ENCODE measurements at places on chromosomes 6 and 20.

- DNase-seq, result no peak
Measured at GRCh38 chr6:112188906-112189305, 65.5 kb downstream of the LAMA4 start.

GRCh38 chr6:22828179-22829062 lies 259.1 kb downstream of the HDGFL1 start:
- no peak for DNase-seq

GRCh38 chr6:31490115-31490873 lies 7.7 kb upstream of the MICB start:
- no peak for DNase-seq

- no peak for DNase-seq
Measured at GRCh38 chr6:4902363-4902762, 101.5 kb downstream of the RPP40 start.

DNA sequence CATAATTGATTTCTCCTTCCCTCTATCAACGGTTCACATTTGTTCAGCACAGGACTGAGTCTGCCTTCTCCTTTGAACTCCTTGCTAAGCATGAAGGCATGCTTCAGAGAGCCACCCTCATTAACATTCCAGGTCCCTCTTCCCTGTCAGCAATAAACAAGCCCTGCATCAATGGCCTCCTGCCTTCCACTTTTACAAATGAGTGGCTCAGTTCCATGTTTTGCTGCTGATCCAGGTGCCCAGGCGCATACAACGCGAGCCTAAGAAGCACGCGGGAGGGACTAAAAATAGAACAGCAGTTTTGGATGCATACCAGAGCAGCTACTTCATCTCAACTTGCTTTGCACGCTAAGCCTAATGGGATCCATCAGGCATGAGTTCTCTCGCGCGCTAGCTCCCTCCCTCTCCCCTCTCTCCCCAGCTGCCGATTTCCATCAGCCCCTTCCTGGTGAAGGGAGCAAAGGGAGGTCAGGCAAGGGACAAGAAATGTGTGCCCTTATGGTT lies 53.4 kb downstream of the TRAF3IP2 start:
- no peak for DNase-seq

GRCh38 chr6:12356983-12357972 lies 67.1 kb downstream of the EDN1 start:
- DNase-seq, result no peak

GRCh38 chr6:116528780-116529179 lies 16.7 kb downstream of the TRAPPC3L start:
- DNase-seq, result no peak

- no peak for DNase-seq
Measured at GRCh38 chr20:3798373-3798768, 2.3 kb downstream of the CDC25B start.

Measured in activated T-cell treated with anti-CD3 and anti-CD28 coated beads, Interleukin-2, amount 50 U/mL, for 24 hours (primary cell).